ENCODE measurements at places on chromosomes 1 and 21.
A peak's percentile ranks its signal among the peaks of the same experiment; 100 is the strongest.

GRCh38 chr1:243343970-243344937, 88.4 kb downstream of the SDCCAG8 start:
- DNase-seq, result peak; percentile 39

DNA sequence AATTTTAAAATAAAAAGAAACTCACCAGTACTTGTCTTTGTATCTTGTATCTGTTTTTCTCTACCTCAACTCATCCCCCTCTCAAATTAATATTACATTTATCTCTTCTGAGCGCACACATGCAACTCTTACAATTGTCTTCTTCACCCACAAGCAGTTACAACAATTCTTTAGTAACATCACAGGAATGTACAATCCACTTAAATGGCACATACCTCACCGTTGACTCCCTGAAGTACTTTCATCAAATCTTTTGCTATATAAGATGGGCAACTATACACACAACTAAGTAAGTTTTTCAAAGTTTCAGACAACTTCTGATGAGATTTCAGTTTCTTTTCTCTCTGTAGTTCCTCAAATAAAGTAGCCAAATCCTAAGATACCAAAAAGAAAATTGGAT, 28.3 kb downstream of the HEATR1 start:
- DNase-seq, result peak; percentile 84

- no peak for DNase-seq
Measured at GRCh38 chr1:62882201-62883104, 98.5 kb downstream of the ATG4C start.

DNA sequence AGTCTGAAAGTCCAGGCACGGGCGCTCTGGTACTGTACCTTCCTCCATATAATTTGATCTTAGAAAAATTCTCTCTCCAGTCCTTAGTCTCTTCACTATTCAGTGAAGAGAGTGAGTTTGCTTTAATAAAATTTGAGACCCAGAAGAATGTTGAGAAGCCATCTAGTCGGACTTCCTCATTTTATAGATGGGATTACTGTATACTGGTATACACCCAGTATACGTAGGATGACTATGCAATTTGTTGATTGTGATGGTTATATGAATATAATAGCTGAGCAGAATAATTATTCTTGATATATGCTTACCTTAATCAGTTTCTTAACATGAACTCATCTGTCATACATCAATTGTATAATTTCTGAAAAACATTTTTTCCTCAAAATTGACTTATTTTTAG, 328.0 kb upstream of the B3GALT2 start:
- no peak for DNase-seq

GRCh38 chr1:216758161-216758560, 34.9 kb upstream of the ESRRG start:
- no peak for DNase-seq

GRCh38 chr1:31040038-31040437, 25.5 kb downstream of the PUM1 start:
- no peak for DNase-seq

- no peak for DNase-seq
Measured at GRCh38 chr1:41243079-41243385, 926 bp upstream of the SCMH1 start.

Measured in HCEC 1CT (cell line).